ENCODE measurements at places on chromosomes 16 and 17.
A peak's percentile ranks its signal among the peaks of the same experiment; 100 is the strongest.

GRCh38 chr16:85225721-85226120 is 113.4 kb upstream of the CIBAR2 start:
- no peaks in the 10 kb centered on the region for H3K36me3 ChIP-seq
- H3K27me3 ChIP-seq = no peaks in the 10 kb centered on the region
- no peak overlapping the region for H3K27ac ChIP-seq
- H3K4me3 ChIP-seq = no peak overlapping the region

DNA sequence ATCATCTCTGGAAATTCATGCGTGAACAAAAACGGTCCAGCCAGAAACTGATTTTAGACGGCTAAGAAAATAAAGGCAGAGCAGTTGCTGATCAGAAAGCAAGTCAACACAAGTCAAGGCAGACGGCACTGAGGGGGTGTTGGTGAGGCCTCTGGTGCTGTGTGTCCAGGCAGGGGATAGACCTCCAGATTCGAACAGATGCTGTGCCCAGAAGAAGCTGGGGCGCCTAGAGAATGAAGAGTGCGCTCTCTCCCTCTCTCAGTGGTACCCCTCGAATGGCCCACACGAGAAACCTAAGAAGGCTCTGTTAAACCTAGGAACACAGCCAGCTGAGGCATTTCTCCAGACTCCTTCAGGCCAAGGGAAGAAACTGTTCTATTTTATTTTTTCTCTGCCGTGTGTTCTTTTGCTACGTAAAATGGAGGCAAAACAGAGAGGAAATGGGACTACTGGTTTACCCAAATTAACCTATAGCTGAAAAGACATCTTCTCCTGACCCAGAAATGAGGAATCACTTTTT is 178.3 kb downstream of the PMP22 start:
- no peaks in the 10 kb centered on the region for H3K27me3 ChIP-seq
- no peak overlapping the region for H3K27ac ChIP-seq
- no peaks in the 10 kb centered on the region for H3K4me1 ChIP-seq
- H3K4me3 ChIP-seq = no peak overlapping the region

DNA sequence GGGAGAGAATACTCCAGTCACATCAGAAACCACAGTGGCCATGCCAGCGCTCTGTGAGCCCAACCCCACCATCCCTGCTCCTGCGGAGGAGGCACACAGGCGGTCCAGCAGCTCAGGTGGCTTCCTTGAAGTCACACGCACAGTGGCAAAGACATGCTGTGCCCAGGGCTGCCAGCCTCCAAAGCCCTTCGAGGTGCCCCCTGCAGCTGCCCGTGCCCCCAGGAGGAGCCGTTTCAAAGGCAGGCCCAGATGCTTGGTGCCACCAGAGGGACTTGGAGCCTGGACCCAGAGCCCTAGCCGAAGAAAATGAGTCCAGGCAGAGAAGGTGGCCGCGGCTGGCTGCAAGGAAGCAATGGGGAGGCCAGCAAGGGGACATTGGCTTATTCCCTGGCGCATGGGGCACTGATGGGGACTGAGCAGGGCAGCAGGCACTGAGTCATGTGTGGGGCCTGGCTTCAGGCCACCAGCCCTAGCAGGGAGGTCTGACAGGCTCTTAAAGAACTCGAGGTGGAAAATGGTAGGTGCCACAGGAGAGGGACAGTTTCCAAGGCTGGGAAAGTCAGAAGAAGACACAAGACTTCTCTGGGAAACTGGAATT is 17.2 kb upstream of the CACNG1 start:
- DNase-seq = no peak
- H3K27ac ChIP-seq = no peak overlapping the region
- no peak overlapping the region for H3K4me3 ChIP-seq
- no peaks in the 10 kb centered on the region for H3K4me1 ChIP-seq

GRCh38 chr16:83011939-83012338 is 385.2 kb downstream of the CDH13 start:
- H3K36me3 ChIP-seq = no peaks in the 10 kb centered on the region
- no peaks in the 10 kb centered on the region for H3K27me3 ChIP-seq
- no peaks in the 10 kb centered on the region for H3K4me1 ChIP-seq
- no peak for DNase-seq
- no peak overlapping the region for H3K27ac ChIP-seq

DNA sequence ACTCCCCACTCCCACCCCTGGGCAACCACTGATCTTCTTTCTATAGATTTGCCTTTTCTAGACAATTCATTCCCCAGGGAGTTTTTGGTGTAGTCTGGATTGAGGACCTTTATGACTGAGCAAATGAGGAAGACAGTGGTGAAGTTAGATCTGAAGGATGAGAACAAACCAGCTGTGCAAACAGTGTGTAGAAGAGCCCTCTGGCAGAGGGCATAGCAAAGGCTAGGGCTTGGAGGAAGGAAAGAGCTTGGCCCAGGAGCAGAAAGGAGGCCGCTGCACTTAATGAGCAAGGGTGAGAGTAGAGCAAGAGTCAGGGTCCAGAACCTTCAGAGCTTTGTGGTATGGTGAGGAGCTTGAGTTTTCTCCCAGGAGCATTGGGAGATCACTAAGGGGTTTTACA is 352.7 kb downstream of the CA10 start:
- no peaks in the 10 kb centered on the region for H3K27me3 ChIP-seq
- no peaks in the 10 kb centered on the region for H3K4me1 ChIP-seq
- no peak overlapping the region for H3K4me3 ChIP-seq
- DNase-seq = no peak
- H3K36me3 ChIP-seq = no peaks in the 10 kb centered on the region

GRCh38 chr16:85205747-85206471 is 93.6 kb upstream of the CIBAR2 start:
- no peak overlapping the region for H3K27ac ChIP-seq
- no peak for DNase-seq
- no peaks in the 10 kb centered on the region for H3K27me3 ChIP-seq
- no peaks in the 10 kb centered on the region for H3K4me1 ChIP-seq
- H3K36me3 ChIP-seq = no peaks in the 10 kb centered on the region

DNA sequence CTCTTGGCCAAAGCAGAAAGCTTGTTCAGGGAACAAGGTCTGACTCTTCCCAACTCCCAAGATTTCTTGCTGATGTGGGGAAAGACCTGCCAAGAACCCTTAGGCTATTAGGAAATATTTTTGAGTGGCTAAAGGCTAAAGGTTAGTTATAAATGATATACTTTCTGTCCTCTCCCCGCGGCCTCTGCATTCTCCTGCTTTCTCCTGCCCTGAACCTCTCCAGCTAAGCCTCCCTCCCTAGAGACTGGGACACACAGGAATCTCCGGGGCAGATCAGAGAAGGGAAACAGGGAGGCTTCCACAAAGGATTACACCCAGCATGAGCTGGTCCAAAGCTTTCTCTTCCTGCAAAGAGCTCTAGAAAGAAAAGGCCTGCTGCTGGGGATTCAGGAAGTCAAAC is 2.3 kb downstream of the SLC43A2 start:
- peaks cover 33% of the 10 kb centered on the region for H3K4me1 ChIP-seq
- peaks cover 2% of the 10 kb centered on the region for H3K36me3 ChIP-seq
- H3K27me3 ChIP-seq = no peaks in the 10 kb centered on the region
- DNase-seq = no peak

- DNase-seq = no peak
- H3K27me3 ChIP-seq = no peaks in the 10 kb centered on the region
- peaks cover 30% of the 10 kb centered on the region for H3K36me3 ChIP-seq
- no peak overlapping the region for H3K4me3 ChIP-seq
- no peak overlapping the region for H3K27ac ChIP-seq
Observed at GRCh38 chr16:85923153-85924021, 24.4 kb downstream of the IRF8 start.

DNA sequence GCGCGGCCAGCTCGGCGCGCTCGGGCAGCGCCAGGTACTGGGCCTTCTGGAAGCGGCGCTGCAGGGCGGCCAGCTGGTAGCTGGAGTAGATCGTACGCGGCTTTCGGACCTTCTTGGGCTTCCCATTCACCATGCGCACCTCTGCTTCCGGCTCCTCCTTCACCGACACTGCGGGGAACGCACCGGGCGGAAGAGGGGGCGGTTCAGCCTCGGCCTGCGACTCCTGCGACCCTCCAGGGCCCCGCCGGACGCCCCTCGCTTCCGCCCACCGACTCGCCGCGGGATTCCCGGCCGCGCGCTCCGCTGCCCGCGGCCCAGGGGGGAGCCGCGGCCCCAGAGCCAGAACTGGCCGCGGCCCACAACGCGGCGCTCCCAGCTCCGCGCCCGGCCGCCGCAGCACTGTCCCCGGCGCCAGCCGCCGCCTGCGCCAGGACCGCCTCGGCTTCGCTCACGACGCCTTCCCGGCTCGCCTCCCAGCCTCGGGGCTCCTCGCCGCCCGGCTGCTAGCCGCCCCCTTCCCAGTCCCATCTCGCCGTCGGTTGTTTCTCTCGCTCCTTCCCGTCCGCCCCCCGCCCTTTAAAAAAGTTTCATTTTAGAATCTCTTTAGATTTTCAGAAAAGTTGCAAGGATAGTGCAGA is 1.5 kb downstream of the DLX3 start:
- peak; percentile 51 for DNase-seq
- H3K36me3 ChIP-seq = no peaks in the 10 kb centered on the region
- peaks cover 38% of the 10 kb centered on the region for H3K4me1 ChIP-seq
- H3K27me3 ChIP-seq = peaks cover 62% of the 10 kb centered on the region

GRCh38 chr16:13992322-13992721 is 72.4 kb downstream of the ERCC4 start:
- no peaks in the 10 kb centered on the region for H3K27me3 ChIP-seq
- H3K4me3 ChIP-seq = no peak overlapping the region
- no peak for DNase-seq
- no peak overlapping the region for H3K27ac ChIP-seq
- no peaks in the 10 kb centered on the region for H3K4me1 ChIP-seq

- H3K27ac ChIP-seq = no peak overlapping the region
- no peaks in the 10 kb centered on the region for H3K4me1 ChIP-seq
- no peak for DNase-seq
- H3K4me3 ChIP-seq = no peak overlapping the region
- no peaks in the 10 kb centered on the region for H3K27me3 ChIP-seq
Observed at GRCh38 chr17:10001306-10001873, 96.3 kb upstream of the RCVRN start.

- H3K27ac ChIP-seq = peak overlapping the region; percentile 12
- peak; percentile 75 for DNase-seq
- no peaks in the 10 kb centered on the region for H3K27me3 ChIP-seq
- H3K4me3 ChIP-seq = peak overlapping the region; percentile 58
Observed at GRCh38 chr17:28384281-28385036, 13.0 kb downstream of the SARM1 start.

- H3K4me3 ChIP-seq = no peak overlapping the region
- no peak overlapping the region for H3K27ac ChIP-seq
- no peak for DNase-seq
- peaks cover 5% of the 10 kb centered on the region for H3K4me1 ChIP-seq
- H3K27me3 ChIP-seq = no peaks in the 10 kb centered on the region
Observed at GRCh38 chr17:66576473-66576872, 258.4 kb upstream of the CACNG5 start.

DNA sequence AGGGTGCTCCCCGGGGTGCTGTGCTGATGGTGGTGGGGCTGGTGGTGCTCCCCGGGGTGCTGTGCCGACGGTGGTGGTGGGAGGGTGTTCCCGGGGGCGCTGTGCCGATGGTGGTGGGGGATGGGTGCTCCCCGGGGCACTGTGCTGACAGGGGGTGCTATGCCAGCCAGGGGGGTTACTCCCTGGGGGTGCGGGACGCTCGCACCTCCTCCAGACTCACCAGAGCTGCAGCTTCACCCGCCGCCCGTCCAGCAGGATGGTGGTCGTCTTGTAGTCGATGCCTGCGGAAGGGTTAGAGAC is 16.0 kb upstream of the WDR45B start:
- H3K4me1 ChIP-seq = peaks cover 9% of the 10 kb centered on the region
- no peaks in the 10 kb centered on the region for H3K27me3 ChIP-seq
- H3K27ac ChIP-seq = no peak overlapping the region
- H3K36me3 ChIP-seq = no peaks in the 10 kb centered on the region

- H3K36me3 ChIP-seq = no peaks in the 10 kb centered on the region
- no peak overlapping the region for H3K4me3 ChIP-seq
- H3K4me1 ChIP-seq = no peaks in the 10 kb centered on the region
- H3K27me3 ChIP-seq = no peaks in the 10 kb centered on the region
Observed at GRCh38 chr17:41939044-41939692, 8.8 kb downstream of the ODAD4 start.

- no peak overlapping the region for H3K4me3 ChIP-seq
- no peaks in the 10 kb centered on the region for H3K4me1 ChIP-seq
- H3K27me3 ChIP-seq = no peaks in the 10 kb centered on the region
Observed at GRCh38 chr17:71438631-71439146, 682.1 kb upstream of the SOX9 start.

- no peaks in the 10 kb centered on the region for H3K27me3 ChIP-seq
- H3K27ac ChIP-seq = no peak overlapping the region
- no peak overlapping the region for H3K4me3 ChIP-seq
- H3K36me3 ChIP-seq = no peaks in the 10 kb centered on the region
- DNase-seq = no peak
- H3K4me1 ChIP-seq = no peaks in the 10 kb centered on the region
Observed at GRCh38 chr17:59287452-59287851, 44.0 kb upstream of the YPEL2 start.

DNA sequence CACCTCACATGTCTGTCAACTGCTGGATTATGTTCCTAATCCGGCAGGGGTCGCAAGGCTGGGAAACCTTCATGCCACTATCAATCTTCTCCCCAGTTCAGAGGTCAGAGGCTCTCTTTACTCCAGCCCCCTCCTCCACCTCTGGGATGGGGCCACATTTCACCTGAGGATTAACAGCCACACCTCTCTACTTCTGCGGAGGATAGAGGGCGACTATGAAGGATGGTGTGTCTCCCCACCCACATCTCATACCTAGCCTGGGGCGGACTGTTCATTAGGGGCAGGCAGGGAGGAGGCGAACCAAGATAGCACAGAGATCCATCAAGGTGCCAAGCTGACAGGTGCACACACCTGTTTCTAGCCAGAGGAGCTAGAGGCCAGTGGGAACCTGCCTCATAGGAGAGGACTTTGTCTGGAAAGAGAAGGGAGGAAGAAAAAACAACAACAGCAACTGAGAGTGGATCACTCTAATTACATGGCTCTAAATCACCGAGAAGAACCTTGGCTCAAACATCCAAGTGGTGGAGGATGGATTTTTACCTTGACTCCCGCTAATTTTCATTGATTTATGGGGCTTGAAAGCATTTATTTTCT is 41.9 kb upstream of the SKAP1 start:
- no peak for DNase-seq
- no peaks in the 10 kb centered on the region for H3K36me3 ChIP-seq
- no peak overlapping the region for H3K4me3 ChIP-seq
- H3K27ac ChIP-seq = peak overlapping the region; percentile 46

DNA sequence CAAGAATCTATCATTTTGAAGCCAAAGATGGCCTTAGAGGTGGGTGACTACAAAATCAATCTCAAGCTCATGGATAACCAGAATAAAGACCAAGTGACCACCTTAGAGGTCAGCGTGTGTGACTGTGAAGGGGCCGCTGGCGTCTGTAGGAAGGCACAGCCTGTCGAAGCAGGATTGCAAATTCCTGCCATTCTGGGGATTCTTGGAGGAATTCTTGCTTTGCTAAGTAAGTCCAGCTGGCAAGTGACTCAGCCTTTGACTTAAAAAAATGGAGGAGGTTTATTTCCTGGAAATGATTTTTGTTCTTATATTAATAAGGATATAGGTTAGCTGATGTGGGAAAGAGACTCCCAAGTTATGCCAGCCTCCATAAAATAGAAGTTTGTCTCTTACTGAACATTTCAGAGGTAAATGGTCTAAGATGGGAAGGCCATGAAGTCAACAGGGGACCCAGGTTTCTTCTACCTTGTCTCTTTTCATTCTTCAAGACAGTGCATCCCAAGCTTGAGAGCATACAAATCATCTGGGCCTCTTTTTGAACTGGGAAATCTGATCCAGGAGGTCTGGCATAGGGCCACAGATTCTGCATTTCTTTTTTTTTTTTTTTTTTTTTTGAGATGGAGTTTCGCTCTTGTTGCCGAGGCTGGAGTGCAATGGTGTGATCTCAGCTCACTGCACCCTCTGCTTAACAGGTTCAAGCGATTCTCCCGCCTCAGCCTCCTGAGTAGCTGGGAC is 19.8 kb upstream of the TANGO6 start:
- no peak overlapping the region for H3K27ac ChIP-seq
- no peaks in the 10 kb centered on the region for H3K27me3 ChIP-seq
- no peaks in the 10 kb centered on the region for H3K4me1 ChIP-seq

Data from natural killer cell (primary cell).